Anterior cingulate cortex (tissue), 58 donors: ENCODE measurements at places on chromosomes 7 and 10.

DNA sequence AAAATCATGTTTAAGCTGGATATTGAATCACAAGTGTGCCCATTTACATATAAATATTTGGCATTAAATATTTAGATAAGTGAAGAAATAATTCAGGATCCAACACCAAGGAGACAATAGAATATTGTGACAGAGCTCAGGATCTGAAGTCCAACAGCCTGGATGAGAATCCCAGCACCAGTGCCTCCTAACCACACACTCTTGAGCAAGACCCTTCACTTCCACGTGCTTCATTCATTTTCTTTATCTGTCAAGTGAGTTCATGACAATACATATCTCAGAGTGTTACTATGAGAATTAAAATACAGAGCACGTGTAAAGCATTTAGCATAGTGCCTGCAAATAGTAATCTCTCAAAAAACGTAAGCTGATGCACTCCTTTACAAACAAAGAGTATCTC lies 78.4 kb upstream of the IKZF1 start:
- DNase-seq: no peak

- no peak for DNase-seq
Observed at GRCh38 chr7:9407816-9408215, 974.4 kb downstream of the NXPH1 start.

GRCh38 chr7:143388491-143389101 lies 7.5 kb downstream of the ZYX start:
- no peak for DNase-seq

DNA sequence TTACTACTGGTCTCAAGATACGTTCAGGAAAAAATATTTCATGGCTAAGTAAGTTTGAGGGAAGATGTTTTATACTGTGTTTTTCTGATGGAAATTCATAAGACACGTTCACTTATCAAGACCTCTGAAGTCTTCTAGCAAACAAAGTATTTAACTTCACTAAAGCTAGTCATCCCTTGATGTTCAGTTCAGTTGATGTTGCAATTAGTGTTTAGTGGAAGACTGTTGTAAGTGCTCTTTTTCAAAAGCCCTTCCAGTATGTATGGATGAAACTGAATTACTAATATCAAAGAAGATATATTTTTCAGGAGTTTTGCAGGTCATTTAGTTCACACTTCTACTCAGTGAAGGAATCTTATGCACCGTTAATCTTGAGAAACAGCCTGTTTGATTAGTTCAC lies 25.1 kb downstream of the CUL1 start:
- no peak for DNase-seq

GRCh38 chr10:79445977-79446757 lies 743 bp upstream of the ZCCHC24 start:
- DNase-seq: no peak

DNA sequence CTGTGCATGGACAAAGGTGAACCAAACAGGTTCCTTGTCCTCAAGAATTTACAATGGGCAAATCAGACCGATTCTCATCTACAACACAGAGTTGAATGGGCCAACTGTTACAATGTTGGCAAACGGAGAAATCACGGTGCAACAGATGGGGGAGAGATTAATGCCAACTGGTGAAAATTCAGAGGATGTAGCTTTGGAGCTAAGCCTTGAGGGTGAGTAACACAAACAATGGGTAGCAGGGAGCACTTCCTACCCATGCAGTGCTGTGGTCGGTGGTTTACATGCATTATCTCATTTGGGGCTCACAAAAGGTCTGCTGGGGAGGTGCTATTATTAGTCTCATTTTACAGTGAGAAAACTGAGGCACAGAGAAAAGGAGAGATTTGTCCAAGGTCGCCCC lies 902 bp upstream of the NFE2L3 start:
- DNase-seq: no peak

GRCh38 chr10:68212721-68213352 lies 19.1 kb downstream of the ATOH7 start:
- no peak for DNase-seq

GRCh38 chr7:22351329-22351692 lies 5.6 kb downstream of the RAPGEF5 start:
- no peak for DNase-seq
